ENCODE measurements at places on chromosomes 3 and 15.

- DNase-seq: no peak
Measured at GRCh38 chr3:46378426-46378942, 7.7 kb downstream of the CCR5 start.

DNA sequence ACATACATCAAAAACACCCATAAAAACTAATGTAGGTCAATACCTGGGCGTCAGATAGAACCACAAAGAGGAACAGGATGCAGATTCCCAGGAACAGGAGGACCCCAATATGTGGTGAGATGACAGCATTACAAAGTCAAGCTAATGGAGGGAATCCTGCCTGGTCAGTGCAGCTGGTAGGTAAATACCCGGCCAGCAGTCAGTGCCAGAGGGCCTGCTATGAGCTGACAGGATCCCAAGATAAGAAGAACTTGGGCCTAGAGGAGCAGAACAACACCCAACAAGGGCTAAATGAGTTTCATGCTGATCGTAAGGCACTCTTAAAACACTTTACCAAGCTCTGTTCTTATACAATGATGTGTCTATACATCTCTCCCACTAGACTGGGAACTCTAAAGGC, 61.2 kb upstream of the KCNMB2 start:
- DNase-seq: no peak

DNA sequence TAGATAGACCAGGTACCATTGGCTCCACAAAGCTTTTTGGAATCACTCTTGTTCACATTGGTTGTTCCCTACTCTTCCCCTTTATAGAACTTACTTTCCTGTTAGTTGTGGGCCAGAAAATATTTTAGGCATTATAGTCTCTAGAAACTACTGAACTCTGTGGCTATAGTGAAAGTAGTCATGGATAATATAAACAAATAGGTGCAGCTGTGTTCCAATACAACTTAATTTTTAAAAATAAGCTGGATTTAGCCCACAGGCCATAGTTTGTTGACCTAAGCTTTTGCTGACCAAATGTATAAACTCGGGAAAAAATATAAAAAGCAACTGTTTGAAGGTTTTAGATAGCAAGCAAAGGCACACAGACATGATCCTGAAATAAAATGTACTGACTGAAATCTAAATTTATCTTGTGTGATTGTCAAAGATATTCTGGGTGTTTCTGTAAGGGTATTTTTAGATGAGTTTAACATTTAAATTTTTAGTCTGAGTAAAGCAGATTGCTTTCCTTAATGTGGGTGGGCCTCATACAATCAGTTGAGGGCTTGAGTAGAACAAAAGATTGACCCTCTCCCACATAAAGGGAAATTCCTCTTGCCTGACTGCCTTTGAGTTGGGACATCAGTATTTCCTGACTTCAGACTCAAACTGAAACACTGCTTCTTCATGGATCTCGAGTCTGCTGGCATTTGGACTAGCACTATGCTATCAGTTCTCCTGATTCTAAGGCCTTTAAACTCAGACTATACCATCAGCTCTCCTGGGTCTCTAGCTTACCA, 13.2 kb downstream of the IQCB1 start:
- no peak for DNase-seq

- DNase-seq: no peak
Measured at GRCh38 chr3:134143828-134144401, 106.7 kb downstream of the RYK start.

- DNase-seq: no peak
Measured at GRCh38 chr15:99844150-99844549, 110.9 kb upstream of the LYSMD4 start.

- peak; percentile 7 for DNase-seq
Measured at GRCh38 chr3:181265750-181266333, 276.3 kb upstream of the DNAJC19 start.

- no peak for DNase-seq
Measured at GRCh38 chr3:3686907-3687648, 112.2 kb upstream of the LRRN1 start.

Data from GM19239 (cell line).